H54 (cell line): ENCODE measurements at places on chromosomes 1 and 21.

DNA sequence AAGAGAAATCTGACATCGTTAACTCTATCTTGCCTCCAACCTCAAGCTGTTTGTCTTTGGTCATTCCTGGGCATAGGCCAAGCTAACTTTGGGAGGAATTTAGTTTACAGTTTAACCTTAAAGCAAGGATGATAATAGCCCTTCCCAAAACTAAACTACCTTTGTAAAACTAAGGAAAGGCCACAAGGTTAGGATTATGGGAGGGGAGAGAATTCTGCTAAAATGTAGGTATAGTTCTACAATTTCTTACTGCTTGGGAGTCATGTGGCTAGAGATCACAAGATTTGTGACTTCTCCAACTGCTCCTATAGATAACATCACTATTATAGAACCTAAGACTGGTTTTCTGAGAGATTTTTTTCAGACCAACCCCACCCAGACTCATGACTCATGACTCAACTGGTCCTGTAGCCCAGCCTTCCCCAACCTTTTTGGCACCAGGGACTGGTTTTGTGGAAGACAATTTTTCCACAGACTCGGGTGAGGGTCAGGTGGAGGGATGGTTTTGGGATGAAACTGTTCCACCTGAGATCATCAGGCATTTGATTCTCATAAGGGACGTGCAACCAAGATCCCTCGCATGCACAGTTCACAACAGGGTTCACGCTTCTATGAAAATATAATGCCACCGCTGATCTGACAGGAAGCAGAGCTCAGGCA is 70.7 kb upstream of the MUTYH start:
- peak; percentile 8 for DNase-seq

GRCh38 chr1:118960026-118960561 is 28.0 kb downstream of the TBX15 start:
- no peak for DNase-seq

GRCh38 chr1:12315146-12315545 is 85.3 kb downstream of the VPS13D start:
- no peak for DNase-seq

DNA sequence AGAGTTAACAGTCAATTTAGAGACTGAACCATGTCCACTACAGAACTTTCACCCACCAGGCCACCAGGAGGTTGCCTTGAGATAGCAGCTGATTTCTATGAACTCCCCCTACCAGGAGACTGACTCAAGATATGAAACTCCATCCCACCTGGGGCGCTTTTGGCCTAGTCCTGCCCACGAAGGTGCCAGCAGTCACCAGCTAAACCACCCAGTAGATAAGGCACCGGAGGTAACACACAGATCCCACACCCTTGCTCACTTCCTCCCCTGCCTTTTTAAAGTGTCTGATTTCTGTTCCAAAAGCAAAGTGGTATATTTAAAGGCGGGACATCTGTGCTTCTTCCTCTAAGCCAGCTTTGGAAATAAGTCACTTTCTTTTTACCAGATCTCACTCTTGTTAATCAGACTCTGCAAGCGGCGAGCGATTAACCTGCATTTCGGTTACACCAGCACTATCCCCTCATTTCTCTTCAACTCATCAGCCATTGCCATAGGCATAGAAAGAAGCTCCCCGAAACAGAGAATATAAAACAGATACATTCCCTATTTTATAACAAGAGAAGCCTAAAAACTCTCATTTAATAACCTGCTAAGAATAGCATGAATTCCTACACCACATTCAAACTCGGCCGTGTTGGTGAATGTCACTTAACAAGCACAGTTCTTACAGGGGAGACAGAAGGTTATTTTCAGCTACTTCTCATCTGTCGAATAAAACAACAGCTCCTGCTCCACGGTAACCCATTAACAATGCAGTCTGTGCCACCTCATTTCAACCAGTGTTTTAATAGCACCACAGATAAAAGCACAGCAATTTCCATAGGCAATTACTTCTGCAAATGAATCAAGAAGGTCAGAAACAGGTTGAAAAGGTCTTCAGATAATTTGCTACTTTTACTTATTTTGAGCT is 318.1 kb downstream of the KCNH1 start:
- DNase-seq: no peak

- no peak for DNase-seq
These were observed 106.8 kb downstream of the LMO4 start for GRCh38 chr1:87435484-87435883.
